ENCODE measurements at places on chromosomes 7 and 10.

- DNase-seq, result no peak
Measured at GRCh38 chr7:100367676-100368613, 5.3 kb upstream of the PILRA start.

- no peak for DNase-seq
Measured at GRCh38 chr10:108788891-108789290, 1134.4 kb downstream of the XPNPEP1 start.

- DNase-seq, result no peak
Measured at GRCh38 chr10:71857934-71858890, 7.2 kb upstream of the PSAP start.

GRCh38 chr7:120303105-120303504, 30.1 kb downstream of the KCND2 start:
- no peak for DNase-seq

- no peak for DNase-seq
Measured at GRCh38 chr7:33261585-33261984, 132.2 kb downstream of the BBS9 start.

GRCh38 chr7:1981201-1981877, 251.4 kb downstream of the MAD1L1 start:
- no peak for DNase-seq

DNA sequence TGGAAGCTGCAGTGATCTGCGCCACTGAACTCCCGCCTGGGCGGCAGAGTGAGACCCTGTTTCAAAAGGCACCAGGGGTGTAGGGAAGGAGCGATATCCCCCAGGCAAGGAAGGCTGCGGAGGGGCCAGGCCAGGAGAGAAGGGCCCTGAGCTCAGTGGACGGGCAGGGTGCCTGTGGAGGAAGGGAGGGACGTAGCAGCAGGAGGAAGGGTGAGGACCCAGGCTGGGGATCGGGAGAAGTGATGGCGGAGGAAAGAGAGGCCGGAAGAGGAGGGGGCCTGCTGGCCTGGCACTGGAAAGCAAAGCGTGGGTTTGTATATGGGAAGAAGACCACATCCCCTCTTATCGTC, 45.6 kb downstream of the ALOX5 start:
- no peak for DNase-seq

GRCh38 chr10:110016039-110016438, 8.3 kb downstream of the ADD3 start:
- DNase-seq, result no peak

- DNase-seq, result peak; percentile 66
Measured at GRCh38 chr10:101843032-101844021, at the start of gene KCNIP2. Gene KCNIP2 (minus strand): TSS chr10:101843800. CDS start chr10:101843568, 232 bp downstream.

GRCh38 chr7:48718731-48719378, 205.5 kb upstream of the CDC14C start:
- DNase-seq, result no peak

- DNase-seq, result no peak
Measured at GRCh38 chr10:95976362-95977229, 66.8 kb upstream of the CCNJ start.

GRCh38 chr10:22597138-22597537, 117.2 kb downstream of the PIP4K2A start:
- DNase-seq, result peak; percentile 57

DNA sequence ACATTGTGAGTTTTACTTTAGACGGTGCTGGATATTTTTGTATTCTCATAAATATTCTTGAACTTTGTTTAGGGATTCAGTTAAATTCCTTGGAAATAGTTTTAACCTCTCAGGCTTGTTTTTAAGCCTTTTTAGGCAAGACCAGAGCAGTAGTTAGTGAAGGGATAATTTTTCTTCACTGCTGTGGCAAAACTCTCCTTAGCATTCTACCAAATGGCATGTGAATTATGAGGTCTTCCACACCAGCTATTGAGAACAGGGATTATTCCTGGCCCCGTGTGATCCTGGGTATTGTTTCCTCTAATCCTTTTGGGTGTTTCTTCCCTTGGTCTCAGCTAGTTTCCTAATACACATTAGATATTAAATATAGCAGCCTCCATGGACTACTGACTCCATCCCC, 46.2 kb downstream of the CCDC71L start:
- no peak for DNase-seq

- DNase-seq, result no peak
Measured at GRCh38 chr10:126352453-126352852, 35.8 kb downstream of the ADAM12 start.

DNA sequence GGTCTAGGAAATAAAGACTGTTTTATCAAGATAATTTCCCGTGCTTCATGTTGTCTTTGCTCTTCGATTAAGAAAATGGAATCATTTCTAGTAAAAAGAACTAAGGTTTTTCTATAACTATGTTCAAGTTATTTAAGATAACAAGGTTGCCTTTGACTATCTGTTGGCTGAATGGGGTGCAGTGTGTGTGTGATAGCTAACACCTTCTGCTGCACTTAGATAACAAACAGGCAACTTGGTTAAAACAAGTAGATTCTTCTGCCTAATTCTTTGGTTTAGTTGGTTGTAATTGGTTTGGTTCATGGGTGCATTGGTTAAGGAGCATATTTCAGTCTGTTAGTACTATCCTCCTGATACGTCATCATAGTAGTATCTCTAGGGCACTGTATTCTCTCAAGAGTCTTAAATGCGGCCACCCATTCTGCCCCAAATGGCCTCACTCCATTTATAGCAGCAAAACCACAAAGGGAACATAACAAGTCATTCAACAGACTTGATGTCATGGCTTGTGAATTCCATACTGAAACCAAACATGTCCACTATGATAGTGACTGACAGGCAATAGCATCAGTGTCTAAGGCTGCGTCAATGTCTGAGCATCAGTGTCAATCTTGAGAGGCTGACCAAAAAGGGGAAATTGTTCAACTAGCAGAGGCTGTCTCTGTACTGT, 55.7 kb downstream of the CCDC3 start:
- no peak for DNase-seq

DNA sequence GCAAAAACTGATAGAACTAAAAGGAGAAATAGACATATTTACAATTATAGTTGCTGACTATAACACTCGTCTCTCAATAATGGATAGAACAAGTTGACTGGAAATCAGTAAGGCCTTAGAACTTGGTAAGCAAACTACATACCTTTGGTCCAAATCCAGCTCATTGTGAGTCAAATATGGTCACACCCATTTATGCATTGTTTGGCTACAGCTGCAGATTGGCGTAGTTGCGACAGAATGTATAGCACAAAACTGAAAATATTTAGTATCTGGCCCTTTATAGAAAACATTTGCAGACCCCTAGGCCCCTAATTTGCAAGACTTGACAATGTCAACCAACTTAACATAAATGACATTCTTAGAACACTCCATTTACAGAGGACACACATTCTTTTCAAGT, 103.6 kb upstream of the EGR2 start:
- no peak for DNase-seq

DNA sequence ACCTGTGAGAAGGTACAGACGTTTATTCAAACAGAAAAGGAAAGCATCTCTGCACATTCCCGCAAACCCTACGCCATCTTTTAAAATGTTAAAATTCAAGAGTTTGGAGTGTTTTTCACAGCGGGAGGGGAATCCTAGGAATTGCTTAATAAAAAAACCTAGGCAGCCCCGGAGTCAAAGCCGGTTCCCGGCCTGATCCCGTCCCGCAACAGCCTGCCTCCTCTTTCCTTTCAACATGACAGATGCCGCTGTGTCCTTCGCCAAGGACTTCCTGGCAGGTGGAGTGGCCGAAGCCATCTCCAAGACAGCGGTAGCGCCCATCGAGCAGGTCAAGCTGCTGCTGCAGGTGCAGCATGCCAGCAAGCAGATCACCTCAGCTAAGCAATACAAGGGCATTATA, 123.0 kb upstream of the VSTM2A start:
- no peak for DNase-seq

DNA sequence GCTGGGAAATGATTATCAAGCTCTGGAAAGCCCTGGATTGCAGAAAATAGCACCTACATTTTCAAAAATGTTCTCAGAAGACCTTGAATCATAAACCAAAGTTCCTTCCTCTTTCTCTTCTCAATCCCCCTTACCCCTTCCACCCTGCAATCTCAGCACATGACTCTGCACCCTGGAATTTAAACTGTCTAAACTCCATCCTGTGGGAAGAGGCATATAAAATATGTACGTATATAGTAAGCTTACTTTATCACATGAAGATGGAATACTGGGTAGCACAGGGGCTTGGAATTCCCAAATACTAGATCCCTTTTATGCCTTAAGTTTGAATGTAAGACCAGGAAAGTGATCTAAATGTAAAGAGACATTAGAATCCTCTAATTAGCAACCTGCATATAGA, 7.7 kb downstream of the AGMO start:
- no peak for DNase-seq

Data from CD4-positive, alpha-beta T cell treated with Interleukin-4 for 1 hour (primary cell).